Chondrocyte (in vitro differentiated cells): ENCODE measurements at places on chromosomes 1 and 21. TPM values are rescaled to one million over a fixed set of nuclear protein-coding genes. Genes with fewer than 3 reads are reported as not detected.

DNA sequence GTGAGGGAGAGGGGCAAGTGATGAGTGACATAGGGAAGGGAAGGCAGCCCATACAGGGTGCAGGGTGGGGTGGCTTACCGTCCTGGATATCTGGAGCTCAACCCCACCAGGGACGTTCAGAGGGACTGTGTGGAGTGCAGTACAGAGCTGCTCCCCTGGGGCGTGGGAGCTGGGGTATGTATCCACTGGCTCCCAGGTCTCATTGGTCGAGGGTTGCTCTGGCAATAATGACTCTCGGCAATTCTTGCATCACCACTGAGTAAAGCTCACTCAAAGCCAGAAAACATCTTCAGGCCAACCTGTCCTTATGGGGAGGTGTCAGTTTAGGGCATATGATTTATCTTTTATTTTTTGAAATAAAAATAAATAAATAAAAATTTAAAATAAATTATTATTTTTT lies 43.2 kb upstream of the RUNX3 start:
- DNase-seq, result no peak

Gene KCNK2
- not detected in 3 replicates for total RNA-seq

Gene FAM177B
- not detected in 3 replicates for total RNA-seq

Gene TFAP2E
- total RNA-seq, result 0.92 to 1.4 TPM (median 0.97 TPM) in 3 replicates

- DNase-seq, result no peak
Observed at GRCh38 chr1:187943606-187944403, 1115.1 kb downstream of the PLA2G4A start.

Gene FMO1
- 0.65 to 3.5 TPM (median 0.87 TPM) in 3 replicates for total RNA-seq
